Mammary epithelial cell (primary cell): ENCODE measurements at places on chromosomes 11 and 22.

- peak; percentile 71 for DNase-seq
Measured at GRCh38 chr22:46072110-46072881, 78.0 kb upstream of the PPARA start.

DNA sequence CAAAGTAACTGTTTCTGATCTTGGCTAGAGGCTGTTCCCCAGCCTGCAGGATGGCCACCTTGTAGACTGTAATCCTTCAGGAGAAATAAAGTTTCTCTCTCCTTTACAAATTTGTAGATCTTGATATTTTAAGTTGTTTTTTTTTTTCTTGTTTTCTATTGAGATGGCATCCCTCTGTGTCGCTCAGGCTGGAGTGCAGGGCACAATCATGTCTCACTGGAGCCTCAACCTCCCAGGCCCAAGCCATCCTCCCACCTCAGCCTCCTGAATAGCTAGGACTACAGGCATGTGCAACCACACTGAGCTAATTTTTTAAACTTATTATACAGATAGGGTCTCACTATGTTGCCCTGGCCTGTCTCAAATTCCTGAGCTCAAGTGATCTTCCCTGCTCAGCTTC lies 389.8 kb upstream of the LRRC4C start:
- no peak for DNase-seq

- peak; percentile 89 for DNase-seq
Measured at GRCh38 chr22:17158568-17159503, at the start of gene HDHD5. TSS of gene HDHD5 (minus strand) at chr22:17159277. CDS start at chr22:17159251, 26 bp downstream.

DNA sequence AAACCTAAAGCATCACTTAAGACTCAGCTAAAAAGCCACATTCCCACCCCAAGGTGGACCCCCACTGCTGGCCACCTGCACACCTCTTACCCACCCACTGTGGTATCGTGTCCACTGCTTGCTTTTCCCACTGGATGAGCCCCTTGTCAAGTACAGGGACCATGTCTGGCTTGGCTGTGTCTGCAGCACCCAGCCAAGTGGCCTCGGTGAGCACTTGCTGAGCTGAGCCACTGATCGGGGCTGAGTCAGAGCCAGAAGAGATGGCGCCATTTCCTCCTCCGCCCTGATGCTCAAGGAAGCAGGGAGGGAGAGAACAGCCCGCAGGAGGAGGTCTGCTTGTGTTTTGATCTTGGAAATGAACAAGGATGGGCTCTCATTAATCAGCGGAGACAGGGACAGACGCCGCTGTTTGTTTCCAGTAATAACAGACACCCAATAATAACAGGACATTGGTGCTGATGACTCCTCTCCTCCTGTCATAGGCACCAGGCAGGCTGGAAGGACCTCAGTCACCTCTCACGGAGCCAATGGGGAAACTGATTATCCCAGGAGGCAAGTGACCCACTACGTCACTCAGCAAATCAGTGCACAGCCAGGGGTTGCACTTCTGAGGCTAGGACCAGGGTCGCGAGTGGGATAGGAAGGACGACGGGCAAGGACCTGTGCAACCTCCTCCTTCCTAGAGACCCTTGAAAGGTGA lies 85.2 kb upstream of the RTL6 start:
- DNase-seq, result peak; percentile 10

- DNase-seq, result no peak
Measured at GRCh38 chr11:14826600-14826999, 65.4 kb downstream of the CYP2R1 start.

DNA sequence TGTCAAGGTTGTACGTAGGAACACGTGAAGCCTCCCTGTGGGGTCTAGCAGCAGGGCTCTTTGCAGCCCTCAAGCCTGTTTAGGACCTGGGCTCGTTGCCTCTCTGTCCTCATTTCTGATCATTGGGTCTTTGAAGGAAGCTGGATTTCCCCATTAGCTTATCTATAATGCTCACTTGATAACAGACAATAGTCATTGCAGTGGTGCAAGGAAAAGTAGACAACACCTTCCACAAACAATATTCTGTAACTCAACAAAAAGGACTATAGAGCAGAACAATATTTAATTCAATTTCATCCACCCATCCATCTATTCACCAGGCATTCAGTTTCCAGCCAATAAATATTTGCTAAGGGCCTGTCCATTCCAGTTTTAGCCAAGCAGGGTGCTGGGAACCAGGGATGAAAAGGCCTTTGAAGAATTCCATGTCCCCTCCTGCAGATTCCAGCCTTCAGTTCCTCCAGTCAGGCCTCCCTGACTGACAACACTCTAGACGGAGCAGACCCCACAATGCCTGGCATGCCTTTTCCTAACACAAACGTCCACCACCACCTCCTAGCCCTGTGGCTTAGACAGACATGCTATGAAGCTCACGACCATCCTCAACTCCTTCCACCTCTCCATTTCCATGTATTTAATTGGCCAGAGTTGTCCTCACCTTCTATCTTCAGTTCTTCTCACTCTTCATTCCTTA lies 12.7 kb upstream of the POLD3 start:
- DNase-seq, result no peak

DNA sequence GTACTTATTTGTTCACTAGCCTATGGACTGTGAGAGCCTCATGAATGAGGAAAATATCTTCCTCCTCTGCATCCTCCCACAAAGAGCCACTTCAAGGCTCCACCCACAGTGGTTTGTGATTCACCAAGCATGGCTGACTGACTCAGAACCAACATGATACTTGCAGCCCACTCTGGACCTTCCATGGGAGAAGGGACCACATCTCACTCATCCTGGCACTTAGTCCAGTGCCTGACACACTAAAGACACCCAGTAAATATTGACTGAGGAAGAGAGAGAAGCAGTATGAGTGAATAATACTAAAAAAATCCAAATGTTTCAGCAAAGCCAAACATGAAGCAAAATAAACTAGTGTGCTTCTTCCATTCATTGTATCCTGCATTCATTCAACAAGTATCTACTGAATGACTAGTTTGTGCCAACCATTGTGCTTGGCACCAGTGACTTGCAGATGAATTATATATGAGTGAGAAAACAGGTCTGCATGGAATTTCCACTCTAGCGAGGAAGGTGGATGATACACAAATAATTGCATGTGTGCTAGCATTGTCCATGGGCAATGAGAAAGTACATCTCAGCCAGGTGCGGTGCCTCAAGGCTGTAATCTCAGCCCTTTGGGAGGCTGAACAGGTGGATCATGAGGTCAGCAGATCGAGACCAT lies 54.9 kb upstream of the BLID start:
- peak; percentile 91 for DNase-seq

GRCh38 chr11:59176330-59176729 lies 4.4 kb downstream of the DTX4 start:
- no peak for DNase-seq

DNA sequence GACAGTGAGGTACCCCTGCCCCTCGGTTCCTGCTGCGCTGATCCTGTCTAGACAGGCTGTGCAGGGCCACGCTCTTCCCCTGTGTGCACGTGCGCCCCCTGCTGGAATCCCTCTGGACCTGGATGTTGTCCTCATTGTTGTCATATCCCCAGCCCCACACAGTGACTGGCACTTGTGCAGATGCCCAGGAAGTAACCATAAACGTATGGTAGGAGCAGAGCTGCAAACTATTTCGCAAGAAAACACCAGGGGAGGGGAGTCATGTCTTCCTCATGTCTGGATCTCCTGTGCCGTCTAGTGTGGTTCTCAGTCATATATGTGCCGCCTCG lies 114.7 kb downstream of the CRYBB2 start:
- peak; percentile 21 for DNase-seq
